SHP77 (cell line): ENCODE measurements at places on chromosomes 2 and 18.

DNA sequence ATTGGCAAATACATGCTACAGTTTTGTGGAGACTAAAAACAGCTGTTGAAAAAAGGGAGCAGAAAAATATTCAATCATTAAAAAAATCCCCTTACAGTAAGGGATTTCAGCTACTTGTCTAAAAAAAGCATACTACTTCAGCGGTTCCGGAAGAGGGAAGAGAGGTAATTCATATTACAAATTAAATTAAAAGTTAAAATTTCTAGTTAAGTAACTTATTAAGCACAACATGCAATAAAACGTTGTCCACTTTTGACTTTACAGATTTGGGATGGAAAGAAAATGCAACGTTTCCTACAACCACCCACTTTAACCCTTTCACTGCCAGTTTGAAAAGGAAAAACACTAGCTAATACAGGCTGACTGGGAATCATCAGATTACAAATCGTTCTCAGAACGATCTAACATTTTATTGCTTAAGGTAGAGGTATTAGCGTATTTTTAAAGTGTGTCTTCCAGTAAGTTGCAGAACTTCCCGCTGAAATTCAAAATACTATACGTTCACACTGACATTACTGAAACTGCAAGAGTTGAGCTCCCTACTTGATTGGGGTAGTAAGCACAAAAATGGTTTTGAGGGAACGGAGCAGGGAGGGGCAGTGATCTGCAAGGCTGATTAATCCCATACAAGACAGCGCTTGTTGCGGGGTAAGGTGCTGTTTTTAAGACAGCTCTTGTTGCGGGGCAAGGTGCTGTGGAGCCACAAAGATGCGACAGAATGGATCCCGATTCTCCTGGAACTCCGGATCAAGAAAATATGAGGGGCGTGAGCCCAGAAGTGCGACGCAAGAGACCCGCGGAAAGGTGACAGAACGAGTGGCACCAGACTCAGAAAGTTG is 743 bp downstream of the HADHA start:
- no peak for DNase-seq

GRCh38 chr2:26571316-26571715 is 69.8 kb downstream of the CIB4 start:
- no peak for DNase-seq

DNA sequence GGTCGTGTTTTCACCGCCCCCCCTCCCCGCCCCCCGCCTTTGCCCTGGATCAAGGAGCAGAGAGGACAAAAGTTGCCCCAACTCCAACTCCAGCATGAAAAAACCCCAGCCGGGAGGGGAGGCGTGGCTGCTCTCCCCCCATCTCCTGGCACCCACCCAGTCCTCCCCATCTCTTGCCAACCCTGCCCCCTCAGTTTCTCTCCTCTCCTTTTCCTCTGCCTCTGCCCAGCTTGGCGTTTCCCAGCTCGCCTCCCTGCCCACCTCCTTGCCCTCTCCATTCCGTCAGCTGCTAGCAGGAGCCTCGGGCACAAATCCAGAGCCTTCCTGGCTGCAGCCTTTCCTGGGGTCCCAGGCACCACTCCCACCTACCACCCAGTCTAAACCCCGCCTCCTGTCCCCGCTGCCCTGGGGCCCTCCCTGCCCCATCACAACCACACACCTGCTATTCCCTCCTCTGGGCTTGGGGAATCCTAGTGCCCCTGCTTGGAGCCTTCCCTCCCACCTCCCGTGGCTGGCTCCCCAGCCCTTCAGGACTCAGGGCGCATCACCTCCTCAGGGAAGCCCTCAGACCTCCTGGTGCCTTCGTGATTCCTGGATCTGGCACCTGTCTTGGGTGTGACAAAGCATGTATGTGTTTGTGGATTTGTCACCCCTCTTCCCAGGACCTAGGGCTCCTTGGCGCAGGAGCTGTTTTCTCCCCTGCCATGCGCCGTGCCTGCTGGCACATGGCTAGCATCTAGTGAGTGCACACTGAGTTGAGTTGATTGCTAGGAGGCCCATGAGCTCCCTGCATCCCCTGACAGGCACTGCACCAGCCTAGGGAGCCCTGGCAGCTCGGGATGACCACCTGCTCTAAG is 209.1 kb downstream of the TFCP2L1 start:
- DNase-seq: no peak

DNA sequence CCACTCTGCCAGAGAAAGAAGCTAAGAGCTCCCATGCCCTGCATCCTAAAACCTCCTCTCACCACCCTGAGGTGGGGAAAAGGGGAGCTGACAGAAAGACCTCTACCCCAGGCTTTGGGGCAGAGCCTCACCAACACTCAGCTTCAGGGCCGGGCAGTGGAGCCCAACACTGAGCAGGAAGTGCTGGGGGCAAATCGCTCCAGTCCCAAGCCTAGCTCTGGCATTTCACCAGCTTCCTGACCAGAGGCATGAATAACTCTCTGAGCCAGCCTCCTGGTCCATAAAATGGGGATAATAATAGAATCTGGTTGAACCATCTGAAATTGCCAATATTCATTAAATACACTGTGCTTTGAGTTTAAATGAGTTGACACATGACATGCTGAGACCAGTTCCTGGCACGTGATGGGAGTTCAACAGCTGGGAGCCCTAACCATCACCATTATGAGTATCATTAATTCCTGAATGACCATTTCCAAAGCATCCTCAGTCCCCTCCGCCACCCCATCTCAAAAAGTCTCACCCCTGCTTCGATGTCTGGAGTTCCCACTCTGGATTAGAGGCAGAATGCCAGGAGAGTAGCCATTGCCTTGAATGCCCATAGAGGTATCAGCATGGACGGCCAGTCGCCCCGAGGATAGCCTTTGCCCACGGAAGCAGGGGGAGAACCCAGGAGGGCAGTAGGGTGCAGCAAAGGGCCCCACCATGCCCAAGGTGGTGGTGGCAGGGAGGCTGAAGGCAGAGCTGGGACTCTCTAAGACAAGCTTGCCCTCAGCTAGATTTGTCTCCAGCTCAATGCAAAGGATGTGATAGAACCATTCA is 153.4 kb downstream of the TNS1 start:
- DNase-seq: no peak

DNA sequence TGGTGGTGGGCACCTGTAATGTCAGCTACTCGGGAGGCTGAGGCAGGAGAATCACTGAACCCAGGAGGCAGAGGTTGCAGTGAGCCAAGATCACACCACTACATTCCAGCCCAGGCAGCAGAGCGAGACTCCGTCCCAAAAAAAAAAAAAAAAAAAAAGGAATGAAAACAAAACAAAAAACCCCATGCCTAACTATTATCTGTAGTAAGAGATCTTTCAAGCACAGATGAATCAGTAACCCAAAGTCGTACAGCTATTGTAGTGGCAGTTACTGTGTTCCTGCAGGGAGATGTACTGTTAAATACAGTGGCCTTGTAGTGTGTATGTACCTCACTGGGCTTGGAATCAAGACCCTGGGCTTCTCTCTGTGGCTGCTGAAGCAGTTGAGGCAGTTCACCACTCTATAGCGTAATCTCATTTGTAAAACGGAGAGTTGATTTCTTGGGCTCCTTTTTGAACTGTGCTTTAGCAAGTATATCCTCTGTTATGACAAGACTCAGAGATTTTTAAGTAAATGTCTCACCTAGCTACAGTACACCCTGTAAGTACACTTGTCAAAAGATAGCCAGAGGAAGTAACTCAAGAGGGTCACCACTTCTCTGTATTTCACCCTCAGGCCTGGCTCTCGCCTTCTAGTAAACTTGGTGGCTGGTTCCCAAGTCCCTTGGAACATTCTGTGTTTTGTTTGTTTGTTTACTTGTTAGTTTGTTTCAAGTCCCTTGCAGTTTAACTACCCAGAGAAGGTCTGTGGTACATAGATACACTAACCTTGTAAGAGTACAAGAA is 109.6 kb upstream of the FOSL2 start:
- DNase-seq: no peak

GRCh38 chr2:148981781-148982180 is 56.7 kb upstream of the LYPD6B start:
- DNase-seq: no peak
